Activated naive CD8-positive, alpha-beta T cell treated with anti-CD3 and anti-CD28 coated beads for 36 hours (primary cell): ENCODE measurements at places on chromosomes 4 and X.

DNA sequence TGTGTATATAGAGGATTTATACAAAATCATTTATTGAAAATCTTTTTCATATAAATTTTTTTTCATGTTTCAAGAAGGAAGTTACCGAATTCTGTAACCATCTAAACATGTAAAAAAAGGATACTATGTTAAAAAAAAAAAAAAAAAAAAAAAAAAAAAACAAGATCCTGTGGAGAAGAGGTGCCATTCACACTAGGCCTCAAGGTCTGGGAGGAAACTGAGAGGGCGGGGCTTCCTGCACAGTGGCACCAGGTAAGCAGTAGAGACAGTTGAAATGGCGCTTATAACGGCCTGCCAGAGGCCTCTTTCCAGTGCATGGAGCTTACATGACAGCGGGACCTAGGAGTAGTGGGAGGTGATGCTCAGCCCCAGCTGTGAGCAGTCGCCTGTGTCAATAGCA lies 17.5 kb downstream of the TRAPPC2 start:
- DNase-seq, result no peak
- H3K27ac ChIP-seq, result peak overlapping the region; percentile 51
- no peaks in the 10 kb centered on the region for H3K27me3 ChIP-seq
- no peak overlapping the region for H3K4me3 ChIP-seq
- H3K4me1 ChIP-seq, result peaks cover 13% of the 10 kb centered on the region

DNA sequence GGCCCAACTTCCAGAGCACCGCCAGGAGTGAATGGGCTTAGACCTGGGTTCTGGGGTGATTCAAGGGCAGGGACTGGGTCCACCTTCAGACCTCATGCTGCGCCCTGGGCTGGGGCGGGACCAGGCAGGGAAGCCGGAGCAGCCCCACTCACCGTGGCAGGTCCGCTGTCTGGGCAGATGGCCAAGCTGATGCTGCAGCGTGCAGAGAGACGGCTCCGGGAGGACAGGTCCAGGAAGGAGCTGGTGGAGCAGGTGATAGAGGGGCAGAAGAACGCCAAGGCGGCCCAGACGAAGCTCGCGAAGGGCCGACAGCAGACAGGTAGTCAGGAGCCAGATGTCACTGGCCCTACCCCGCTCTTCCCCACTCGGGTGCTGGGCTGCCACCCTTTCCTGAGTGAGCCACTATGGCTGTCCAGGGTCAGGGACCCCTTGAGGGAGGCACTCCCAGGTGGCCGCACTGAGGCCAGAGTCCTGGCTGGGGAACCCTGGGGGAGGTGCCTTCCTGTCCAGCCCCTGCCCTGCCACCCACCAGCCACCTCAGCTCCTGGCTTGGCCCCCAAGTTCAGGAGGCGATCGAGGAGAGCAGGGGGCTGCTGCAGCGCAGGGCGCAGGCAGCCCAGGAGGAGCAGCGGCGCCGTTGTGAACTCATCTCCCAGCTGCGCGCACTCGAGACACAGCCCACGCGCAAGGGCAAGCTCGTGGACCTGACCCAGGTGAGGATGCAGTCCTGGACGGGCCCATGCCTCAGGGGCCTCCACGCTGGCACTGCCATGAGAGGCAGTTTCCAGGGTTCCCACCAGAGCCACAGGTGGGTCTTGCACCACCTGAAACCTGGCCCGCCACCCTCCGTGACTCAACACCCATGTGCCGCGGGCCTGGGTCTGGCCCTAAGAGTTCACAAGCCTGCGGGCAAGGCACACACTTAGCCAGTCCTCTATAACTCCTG lies 10.1 kb upstream of the RNF4 start:
- no peak overlapping the region for H3K4me3 ChIP-seq
- no peak for DNase-seq
- H3K36me3 ChIP-seq, result no peaks in the 10 kb centered on the region

- H3K4me3 ChIP-seq, result no peak overlapping the region
- no peaks in the 10 kb centered on the region for H3K36me3 ChIP-seq
- no peak overlapping the region for H3K27ac ChIP-seq
- no peak for DNase-seq
Measured at GRCh38 chr4:145956288-145956890, 17.8 kb upstream of the ZNF827 start.

DNA sequence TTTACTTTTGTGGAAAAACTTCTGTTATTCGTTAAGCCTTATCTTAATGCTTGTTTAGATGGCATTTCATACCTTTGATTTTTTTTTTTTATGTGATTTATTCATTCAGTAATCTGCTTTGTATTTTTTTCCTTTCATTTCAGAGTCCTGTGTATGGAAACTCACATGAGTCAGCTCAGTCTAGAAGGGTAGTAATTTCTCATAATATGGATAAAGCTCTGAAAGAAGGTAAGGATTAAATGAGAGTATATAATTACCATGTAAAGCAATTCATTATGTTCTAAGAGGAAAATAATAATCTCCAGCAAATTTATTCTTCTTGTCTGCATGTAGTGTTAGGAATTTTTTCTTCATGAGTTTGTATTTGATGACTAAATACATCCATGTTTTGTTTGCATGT lies 37.8 kb downstream of the SNX25 start:
- no peaks in the 10 kb centered on the region for H3K27me3 ChIP-seq
- peak overlapping the region; percentile 74 for H3K27ac ChIP-seq
- H3K4me3 ChIP-seq, result no peak overlapping the region
- H3K4me1 ChIP-seq, result peaks cover 37% of the 10 kb centered on the region
- DNase-seq, result no peak
- peaks cover 29% of the 10 kb centered on the region for H3K36me3 ChIP-seq

DNA sequence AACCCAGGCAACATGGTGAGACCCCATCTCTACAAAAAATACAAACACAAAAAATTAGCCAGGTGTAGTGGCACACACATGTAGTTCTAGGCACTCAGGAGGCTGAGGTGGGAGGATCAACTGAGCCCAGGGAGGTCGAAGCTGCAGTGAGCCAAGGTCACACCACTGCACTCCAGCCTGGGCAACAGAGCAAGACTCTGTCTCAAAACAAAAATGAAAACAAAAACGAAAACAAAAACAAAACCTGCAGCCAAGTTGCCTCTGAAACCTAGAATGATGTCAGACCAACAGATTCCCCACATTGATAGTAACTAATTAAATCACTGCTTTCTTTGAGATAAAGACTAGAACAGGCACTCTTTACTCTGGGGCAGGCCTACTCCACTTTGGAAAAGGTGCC lies 104.5 kb downstream of the AMELX start:
- H3K27me3 ChIP-seq, result no peaks in the 10 kb centered on the region
- H3K4me1 ChIP-seq, result no peaks in the 10 kb centered on the region
- H3K27ac ChIP-seq, result no peak overlapping the region
- no peak overlapping the region for H3K4me3 ChIP-seq
- no peaks in the 10 kb centered on the region for H3K36me3 ChIP-seq
- DNase-seq, result no peak

- no peak overlapping the region for H3K27ac ChIP-seq
- no peaks in the 10 kb centered on the region for H3K27me3 ChIP-seq
- no peak for DNase-seq
- H3K4me1 ChIP-seq, result peaks cover 19% of the 10 kb centered on the region
- no peak overlapping the region for H3K4me3 ChIP-seq
Measured at GRCh38 chr4:102647117-102647516, 113.7 kb downstream of the MANBA start.

- H3K27ac ChIP-seq, result peak overlapping the region; percentile 97
- DNase-seq, result peak; percentile 64
- H3K36me3 ChIP-seq, result peaks cover 64% of the 10 kb centered on the region
- no peaks in the 10 kb centered on the region for H3K27me3 ChIP-seq
Measured at GRCh38 chrX:1392376-1393068, 609 bp upstream of the SLC25A6 start.

- H3K36me3 ChIP-seq, result no peaks in the 10 kb centered on the region
- H3K4me1 ChIP-seq, result peaks cover 12% of the 10 kb centered on the region
- H3K27me3 ChIP-seq, result peaks cover 5% of the 10 kb centered on the region
- DNase-seq, result no peak
Measured at GRCh38 chr4:48212165-48212564, 57.5 kb downstream of the TEC start.

DNA sequence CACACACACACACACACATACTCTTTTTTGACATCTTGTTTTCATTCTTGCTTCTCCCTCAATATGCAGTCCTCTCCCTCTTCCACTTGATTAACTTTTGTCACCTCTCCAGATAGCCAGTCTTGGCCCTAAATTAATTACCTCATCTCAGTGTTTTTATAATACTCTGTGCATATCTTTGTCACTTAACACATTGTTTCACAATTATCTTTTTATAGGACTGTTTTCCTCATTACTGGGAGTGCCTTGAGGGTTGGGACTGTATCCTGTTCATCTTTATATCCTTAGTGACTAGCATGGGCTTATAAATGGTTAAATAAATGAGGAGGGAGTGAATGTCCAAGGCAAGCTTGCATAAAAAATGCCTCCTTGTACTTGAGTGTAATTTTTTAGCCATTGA lies 33.1 kb downstream of the SYNPO2 start:
- H3K4me3 ChIP-seq, result no peak overlapping the region
- DNase-seq, result no peak

DNA sequence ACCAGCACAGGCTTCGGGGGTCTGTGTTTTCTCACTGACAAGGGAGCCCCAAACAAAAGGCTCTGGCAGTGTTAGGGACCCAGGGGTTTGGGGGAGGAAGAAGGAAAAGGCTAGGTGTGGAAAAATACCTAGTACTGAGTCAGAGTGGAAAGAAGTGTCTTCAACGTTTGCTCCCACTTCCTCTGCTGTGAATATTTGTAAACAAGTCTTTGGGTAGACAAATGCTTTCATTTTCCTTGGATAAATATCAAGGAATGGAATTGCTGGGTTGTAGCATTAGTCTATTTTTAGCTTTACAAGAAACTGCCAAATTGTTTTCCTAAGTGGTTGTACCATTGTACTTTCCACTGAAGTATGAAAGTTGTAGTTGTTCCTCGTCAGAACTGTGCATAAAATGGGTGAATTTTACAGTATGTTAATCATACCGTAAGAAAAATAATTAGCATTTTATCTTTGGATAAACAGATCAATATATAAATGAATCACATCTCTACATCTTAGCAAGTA lies 17.4 kb downstream of the COL4A5 start:
- no peak overlapping the region for H3K27ac ChIP-seq
- H3K4me1 ChIP-seq, result no peaks in the 10 kb centered on the region
- DNase-seq, result no peak
- H3K27me3 ChIP-seq, result no peaks in the 10 kb centered on the region
- H3K36me3 ChIP-seq, result no peaks in the 10 kb centered on the region

DNA sequence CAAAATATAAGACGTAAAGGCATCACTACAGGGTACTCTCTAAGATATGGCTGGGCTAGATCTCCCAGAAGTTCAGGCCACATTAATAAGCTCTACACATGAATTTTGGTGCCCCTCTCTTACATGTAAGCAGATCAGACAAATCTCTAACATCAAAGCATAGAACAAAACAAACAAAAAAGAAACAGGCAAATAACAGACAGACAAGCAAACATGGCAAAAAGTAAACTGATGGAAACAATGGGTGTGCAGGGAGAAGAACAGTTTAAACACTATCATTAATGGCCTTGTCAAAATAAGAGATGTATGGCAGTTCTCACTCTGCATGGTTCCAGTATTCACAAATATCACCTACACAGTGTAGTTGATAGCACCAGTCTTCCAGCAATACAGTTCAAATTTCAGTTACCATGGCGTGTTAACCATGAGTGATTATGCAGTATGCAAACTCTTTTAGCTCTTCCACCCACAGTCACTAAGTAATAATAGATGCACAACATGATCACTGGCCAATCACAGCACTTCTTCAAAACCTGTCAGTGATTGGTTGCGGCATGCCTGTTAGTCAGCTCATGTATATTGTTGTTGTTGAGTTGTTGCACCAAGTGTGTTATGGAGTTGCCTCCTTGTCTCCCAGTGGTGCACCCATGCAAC lies 110.7 kb upstream of the TLR3 start:
- no peak overlapping the region for H3K4me3 ChIP-seq
- H3K27me3 ChIP-seq, result peaks cover 18% of the 10 kb centered on the region
- DNase-seq, result no peak
- H3K4me1 ChIP-seq, result no peaks in the 10 kb centered on the region
